Activated T-helper 2 cell treated with anti-CD3 and anti-CD28 coated beads, Interferon-gamma antibody, Interleukin-2, Interleukin-4, amounts not matched to agents 10 μg/mL and 5 μg/mL and 100 μg/mL, durations not matched to agents 14 hours and 24 hours and 36 hours (primary cell): ENCODE measurements at places on chromosomes 7 and 10.

- no peaks in the 10 kb centered on the region for H3K27me3 ChIP-seq
- H3K27ac ChIP-seq, result no peak overlapping the region
- no peak overlapping the region for H3K4me3 ChIP-seq
- no peaks in the 10 kb centered on the region for H3K4me1 ChIP-seq
Measured at GRCh38 chr7:47091141-47091540, 490.8 kb downstream of the TNS3 start.

DNA sequence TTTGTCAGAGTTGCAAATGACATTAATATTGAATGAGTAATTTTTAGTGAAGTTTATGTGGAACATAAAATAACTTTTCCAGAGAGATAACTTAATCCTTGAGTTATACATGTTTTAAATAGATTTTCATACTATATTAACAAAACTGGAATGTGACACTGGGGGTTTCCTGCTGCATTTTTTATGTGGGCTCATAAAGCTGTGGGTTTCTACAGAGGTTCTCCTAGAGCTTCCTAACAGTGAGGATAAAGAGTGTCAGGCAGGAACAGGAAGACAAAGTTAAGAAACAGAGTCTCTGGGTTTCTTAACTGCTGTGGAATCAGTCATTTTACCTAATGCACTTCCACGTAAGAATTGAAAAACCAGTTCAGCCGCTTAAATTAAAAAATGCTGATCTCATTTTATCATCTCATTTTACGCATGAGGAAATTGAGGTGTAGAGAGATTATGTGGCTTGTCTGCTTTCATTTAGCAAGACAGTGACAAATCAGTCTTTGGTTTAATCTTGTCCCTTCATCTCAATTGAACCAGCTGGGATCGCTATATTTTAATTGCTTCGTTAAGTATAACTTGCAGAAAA lies 5.0 kb downstream of the CD36 start:
- no peak for DNase-seq
- no peaks in the 10 kb centered on the region for H3K36me3 ChIP-seq
- H3K4me1 ChIP-seq, result no peaks in the 10 kb centered on the region
- no peak overlapping the region for H3K4me3 ChIP-seq
- H3K27ac ChIP-seq, result no peak overlapping the region
- H3K27me3 ChIP-seq, result no peaks in the 10 kb centered on the region

GRCh38 chr10:49654036-49654693 lies 25.3 kb upstream of the C10orf53 start:
- H3K4me3 ChIP-seq, result no peak overlapping the region
- peaks cover 4% of the 10 kb centered on the region for H3K27me3 ChIP-seq
- peaks cover 12% of the 10 kb centered on the region for H3K4me1 ChIP-seq
- H3K36me3 ChIP-seq, result no peaks in the 10 kb centered on the region

GRCh38 chr10:119495545-119495944 lies 47.0 kb downstream of the RGS10 start:
- no peaks in the 10 kb centered on the region for H3K27me3 ChIP-seq
- no peak for DNase-seq
- no peak overlapping the region for H3K27ac ChIP-seq
- H3K4me1 ChIP-seq, result peaks cover 61% of the 10 kb centered on the region

GRCh38 chr7:123993996-123994395 lies 38.9 kb downstream of the TMEM229A start:
- no peak overlapping the region for H3K27ac ChIP-seq
- no peak overlapping the region for H3K4me3 ChIP-seq
- H3K36me3 ChIP-seq, result no peaks in the 10 kb centered on the region
- H3K4me1 ChIP-seq, result no peaks in the 10 kb centered on the region

GRCh38 chr10:24215603-24216002 lies 6.7 kb downstream of the KIAA1217 start:
- no peaks in the 10 kb centered on the region for H3K36me3 ChIP-seq
- no peak for DNase-seq
- H3K27me3 ChIP-seq, result peaks cover 14% of the 10 kb centered on the region
- no peak overlapping the region for H3K27ac ChIP-seq

DNA sequence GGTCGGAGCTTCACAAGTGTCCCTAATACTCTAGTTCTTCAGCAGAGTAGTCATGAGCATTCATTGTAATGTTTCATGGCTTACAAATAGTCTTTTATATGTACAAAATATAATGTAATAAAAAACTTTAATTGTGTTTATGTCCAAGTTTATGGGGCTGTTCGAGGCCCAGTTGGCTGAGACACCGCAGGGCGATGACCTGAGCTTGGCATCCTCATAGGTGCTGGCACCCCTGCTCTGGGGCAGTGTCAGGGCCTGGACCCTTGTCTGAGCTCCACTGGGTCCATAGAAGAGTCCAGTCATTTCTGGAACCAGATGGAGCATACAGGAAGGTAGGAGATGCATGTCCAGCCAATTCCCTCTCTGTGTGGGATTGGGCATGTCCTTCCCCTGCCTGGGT lies 12.9 kb upstream of the ZMIZ1 start:
- H3K4me3 ChIP-seq, result no peak overlapping the region
- no peaks in the 10 kb centered on the region for H3K36me3 ChIP-seq
- peaks cover 2% of the 10 kb centered on the region for H3K4me1 ChIP-seq
- H3K27ac ChIP-seq, result no peak overlapping the region
